ENCODE measurements at places on chromosomes 16 and 17. TPM values are rescaled to one million over a fixed set of nuclear protein-coding genes. Genes with fewer than 3 reads are reported as not detected.

KRTAP3-2 gene
- total RNA-seq = not detected

TEKT5 gene
- 0.44 TPM for total RNA-seq

TACO1 gene
- 14.3 TPM for total RNA-seq

ZNF423 gene
- total RNA-seq = 35.2 TPM

HP gene
- total RNA-seq = 0.55 TPM

GOT2 gene
- total RNA-seq = 63.7 TPM

DUS1L gene
- total RNA-seq = 60.2 TPM

CARD14 gene
- 4.8 TPM for total RNA-seq

CCL8 gene
- total RNA-seq = 0.33 TPM

TBC1D3I gene
- total RNA-seq = not detected

INTS2 gene
- total RNA-seq = 36.6 TPM

SLC13A2 gene
- total RNA-seq = 1.3 TPM

NUP88 gene
- total RNA-seq = 87.0 TPM

RGS9 gene
- 20.2 TPM for total RNA-seq

VPS35L gene
- 48.8 TPM for total RNA-seq

KCNJ18 gene
- total RNA-seq = not detected

RTN4RL1 gene
- 18.1 TPM for total RNA-seq

SPIRE2 gene
- 16.1 TPM for total RNA-seq

CIBAR2 gene
- total RNA-seq = 0.77 TPM

OTOA gene
- total RNA-seq = 0.22 TPM

KAT7 gene
- total RNA-seq = 58.3 TPM

RASL10B gene
- 4.1 TPM for total RNA-seq

CETP gene
- total RNA-seq = 1.8 TPM

CSF3 gene
- not detected for total RNA-seq

ZP2 gene
- 0.33 TPM for total RNA-seq

BAHCC1 gene
- total RNA-seq = 34.8 TPM

KLHL10 gene
- 0.16 TPM for total RNA-seq

TBX4 gene
- not detected for total RNA-seq

KRT13 gene
- total RNA-seq = 200 TPM

ACADVL gene
- total RNA-seq = 281 TPM

RABEP1 gene
- total RNA-seq = 89.4 TPM

SYCE1L gene
- 6.0 TPM for total RNA-seq

GSE1 gene
- total RNA-seq = 185 TPM

CSH1 gene
- total RNA-seq = not detected

CNGB1 gene
- total RNA-seq = 50.7 TPM

RHBDL3 gene
- 35.6 TPM for total RNA-seq

Measured in camera-type eye (tissue), 1 donor.